ENCODE measurements at places on chromosomes 7 and 10. TPM values are rescaled to one million over a fixed set of nuclear protein-coding genes. Genes with fewer than 3 reads are reported as not detected.

VWDE gene
- total RNA-seq: 2.5 TPM

GIMAP1 gene
- total RNA-seq: 32.7 TPM

PKD2L1 gene
- total RNA-seq: 0.23 TPM

LDB3 gene
- 0.05 TPM for total RNA-seq

SPACDR gene
- 2.3 TPM for total RNA-seq
